Astrocyte (in vitro differentiated cells and primary cell): ENCODE measurements at places on chromosomes 7 and 10. TPM values are rescaled to one million over a fixed set of nuclear protein-coding genes. Genes with fewer than 3 reads are reported as not detected.

LRGUK gene
- total RNA-seq = 0.43 and 0.64 TPM in 2 replicates

ARF5 gene
- total RNA-seq = 105 and 111 TPM in 2 replicates

LEP gene
- total RNA-seq = not detected in 2 replicates

TMEM270 gene
- total RNA-seq = not detected in 2 replicates

SPDYE1 gene
- not detected in 2 replicates for total RNA-seq

DNA sequence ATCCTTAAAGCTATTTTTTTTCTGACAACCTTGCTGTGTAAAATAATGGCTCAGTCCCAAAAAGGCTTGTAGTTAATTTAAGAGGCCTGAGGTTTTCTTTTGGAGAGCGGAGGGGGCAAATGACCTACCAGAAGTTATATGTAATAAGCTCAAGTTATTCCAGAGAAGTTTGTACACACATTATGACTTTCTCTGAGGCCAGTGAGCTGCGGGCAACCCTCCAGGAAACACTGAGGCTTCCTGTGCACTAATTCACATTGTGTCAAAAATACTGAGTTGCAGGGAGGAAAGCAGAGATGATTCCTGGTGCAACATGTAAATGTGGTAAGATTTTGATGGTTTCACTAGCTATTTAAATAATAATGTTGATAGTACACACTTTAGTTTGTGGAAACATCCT is 188.6 kb downstream of the DIP2C start:
- no peaks in the 10 kb centered on the region for H3K36me3 ChIP-seq
- H3K27ac ChIP-seq = no peak overlapping the region
- H3K27me3 ChIP-seq = no peaks in the 10 kb centered on the region

GRCh38 chr7:96346293-96346953 is 24.5 kb upstream of the SLC25A13 start:
- H3K27me3 ChIP-seq = peaks cover 2% of the 10 kb centered on the region
- no peaks in the 10 kb centered on the region for H3K36me3 ChIP-seq
- DNase-seq = no peak
- no peak overlapping the region for H3K4me3 ChIP-seq
- H3K4me1 ChIP-seq = no peaks in the 10 kb centered on the region
- no peak overlapping the region for H3K27ac ChIP-seq

DNA sequence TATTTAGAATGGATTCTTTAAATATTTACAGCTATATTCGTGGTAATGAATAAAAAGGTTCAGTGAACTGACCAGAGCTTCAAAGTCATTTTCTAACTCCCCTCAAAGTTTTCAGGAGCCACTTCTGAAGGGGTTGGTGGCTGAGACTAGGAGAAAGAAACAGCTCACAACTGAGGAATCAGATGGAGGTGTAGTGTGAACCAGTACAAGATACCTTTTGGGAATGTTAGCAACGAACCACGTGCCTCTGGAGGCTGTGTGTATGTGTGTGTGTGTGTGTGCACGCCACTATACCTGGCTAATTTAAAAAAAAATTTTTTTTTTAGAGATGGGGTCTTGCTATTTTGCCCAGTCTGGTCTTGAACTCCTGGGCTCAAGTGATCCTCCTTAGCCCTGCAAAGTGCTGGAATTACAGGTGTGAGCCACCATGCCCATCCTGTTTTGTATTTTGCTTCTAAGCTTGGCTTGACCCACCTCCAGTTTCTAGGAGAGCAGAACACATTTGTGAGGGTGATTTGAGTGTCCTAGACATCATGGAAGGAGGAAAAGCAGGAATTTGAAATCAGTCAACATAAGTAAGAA is 9.5 kb upstream of the TAF3 start:
- peaks cover 32% of the 10 kb centered on the region for H3K36me3 ChIP-seq
- H3K27me3 ChIP-seq = no peaks in the 10 kb centered on the region
- H3K4me1 ChIP-seq = no peaks in the 10 kb centered on the region
- DNase-seq = no peak
- no peak overlapping the region for H3K4me3 ChIP-seq

DNA sequence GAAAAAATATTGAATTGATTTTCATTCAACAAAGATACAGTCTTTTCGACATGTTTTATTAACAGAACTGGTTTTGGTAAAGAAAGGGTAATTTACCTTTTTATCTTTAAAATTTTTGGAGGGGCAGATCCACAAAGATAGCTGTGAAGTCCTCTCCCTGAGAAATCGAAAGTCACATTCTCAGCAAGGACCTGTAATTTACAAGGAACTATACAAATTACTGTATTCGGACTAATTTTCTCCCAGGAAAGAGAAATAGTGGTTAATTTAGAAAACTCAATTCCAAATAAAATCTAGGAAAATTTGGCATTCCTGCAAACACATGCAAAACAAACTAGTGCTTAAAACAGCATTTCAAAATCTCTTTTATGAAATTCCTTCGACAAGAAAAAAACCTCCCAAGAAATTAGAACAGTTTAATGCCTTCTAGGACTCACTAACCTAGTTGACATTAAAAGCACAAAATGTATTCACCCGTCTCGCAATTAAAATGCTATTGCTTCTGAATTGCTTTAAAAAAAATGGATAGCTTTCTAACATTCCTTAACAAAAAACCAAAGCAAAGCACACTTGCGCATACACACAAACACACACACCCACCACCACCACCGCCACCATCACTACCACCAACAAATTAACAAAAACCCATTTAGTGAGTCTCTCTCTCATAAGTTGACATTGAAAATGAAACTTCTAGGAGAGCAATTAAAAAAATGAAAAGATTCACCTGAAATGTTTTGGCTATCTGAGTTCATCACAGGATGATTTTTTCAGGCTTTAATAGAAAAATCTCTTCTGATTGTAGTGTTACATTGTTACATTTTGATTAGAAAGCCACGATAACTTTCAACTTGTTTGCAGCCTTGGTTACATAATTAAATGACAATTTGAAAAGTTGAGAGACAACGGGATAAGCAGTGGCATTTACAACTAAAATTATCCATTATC is 4.0 kb upstream of the NKX2-3 start:
- no peaks in the 10 kb centered on the region for H3K36me3 ChIP-seq
- H3K27ac ChIP-seq = no peak overlapping the region
- H3K27me3 ChIP-seq = peaks cover 98% of the 10 kb centered on the region

GRCh38 chr10:52318136-52318701 is 4.1 kb downstream of the DKK1 start:
- H3K4me1 ChIP-seq = peaks cover 36% of the 10 kb centered on the region
- H3K27ac ChIP-seq = peak overlapping the region; percentile 93
- peak; percentile 84 for DNase-seq
- H3K36me3 ChIP-seq = peaks cover 3% of the 10 kb centered on the region

GRCh38 chr10:26543567-26544306 is 105.6 kb downstream of the APBB1IP start:
- DNase-seq = no peak
- H3K27ac ChIP-seq = no peak overlapping the region
- no peaks in the 10 kb centered on the region for H3K27me3 ChIP-seq
- no peak overlapping the region for H3K4me3 ChIP-seq
- no peaks in the 10 kb centered on the region for H3K4me1 ChIP-seq
- no peaks in the 10 kb centered on the region for H3K36me3 ChIP-seq

- no peaks in the 10 kb centered on the region for H3K36me3 ChIP-seq
- no peak overlapping the region for H3K4me3 ChIP-seq
- H3K27me3 ChIP-seq = peaks cover 2% of the 10 kb centered on the region
- peak; percentile 40 for DNase-seq
- H3K27ac ChIP-seq = no peak overlapping the region
Observed at GRCh38 chr7:27032839-27033238, 63.0 kb downstream of the HOXA1 start.

- H3K27ac ChIP-seq = no peak overlapping the region
- H3K27me3 ChIP-seq = no peaks in the 10 kb centered on the region
- peaks cover 5% of the 10 kb centered on the region for H3K4me1 ChIP-seq
- peak; percentile 40 for DNase-seq
- H3K4me3 ChIP-seq = no peak overlapping the region
Observed at GRCh38 chr7:133570321-133570720, 317.4 kb downstream of the EXOC4 start.

- no peak for DNase-seq
- H3K4me3 ChIP-seq = no peak overlapping the region
- no peak overlapping the region for H3K27ac ChIP-seq
- no peaks in the 10 kb centered on the region for H3K4me1 ChIP-seq
Observed at GRCh38 chr10:52701647-52702046, 70.9 kb downstream of the MBL2 start.

DNA sequence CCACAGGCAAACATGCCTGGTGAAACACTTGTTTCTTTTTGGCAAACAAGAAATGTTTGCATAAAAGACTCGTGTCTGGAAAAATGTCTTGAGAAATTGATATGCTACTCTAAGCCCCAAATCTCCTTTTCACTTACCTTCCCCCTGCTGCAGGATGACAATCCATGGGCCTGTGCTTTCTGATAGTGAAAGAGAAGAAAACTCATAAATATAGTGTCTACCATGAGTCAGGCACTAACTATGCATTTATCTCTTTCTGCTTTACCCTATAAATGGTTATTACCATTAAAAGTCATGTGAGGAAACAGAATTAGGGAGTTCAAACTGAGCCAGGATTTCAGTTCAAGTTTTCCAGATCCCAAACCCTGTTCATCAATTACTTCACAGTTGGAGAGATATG is 6.6 kb upstream of the TARP start:
- no peaks in the 10 kb centered on the region for H3K4me1 ChIP-seq
- H3K27me3 ChIP-seq = no peaks in the 10 kb centered on the region
- no peak overlapping the region for H3K27ac ChIP-seq
- H3K36me3 ChIP-seq = no peaks in the 10 kb centered on the region
- DNase-seq = no peak
- H3K4me3 ChIP-seq = no peak overlapping the region

GRCh38 chr7:129252128-129252527 is 27.3 kb downstream of the AHCYL2 start:
- no peaks in the 10 kb centered on the region for H3K27me3 ChIP-seq
- no peaks in the 10 kb centered on the region for H3K36me3 ChIP-seq
- H3K4me3 ChIP-seq = no peak overlapping the region
- DNase-seq = no peak
- H3K4me1 ChIP-seq = no peaks in the 10 kb centered on the region
- H3K27ac ChIP-seq = no peak overlapping the region

DNA sequence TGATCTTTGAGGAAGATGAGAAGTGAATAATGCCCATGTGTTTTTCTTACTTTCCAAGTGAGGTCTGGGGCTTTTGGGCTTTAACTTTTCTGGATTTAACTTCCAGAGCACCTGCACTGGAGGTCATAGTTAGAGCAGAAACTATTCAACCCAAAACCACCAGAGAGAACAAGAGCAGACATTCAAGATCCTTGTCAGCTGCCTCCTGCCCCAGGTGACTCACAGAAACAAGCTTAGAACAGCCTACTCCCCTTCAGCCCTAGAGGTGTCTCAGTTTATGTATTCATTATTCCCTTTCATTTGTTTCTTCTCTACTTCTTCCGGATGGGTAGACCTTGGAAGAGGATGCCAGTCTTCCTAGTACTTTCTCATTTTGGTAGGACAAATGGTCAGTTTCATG is 270.5 kb downstream of the CNTNAP2 start:
- H3K27me3 ChIP-seq = no peaks in the 10 kb centered on the region
- H3K4me1 ChIP-seq = no peaks in the 10 kb centered on the region
- DNase-seq = no peak
- no peak overlapping the region for H3K27ac ChIP-seq
- no peaks in the 10 kb centered on the region for H3K36me3 ChIP-seq

DNA sequence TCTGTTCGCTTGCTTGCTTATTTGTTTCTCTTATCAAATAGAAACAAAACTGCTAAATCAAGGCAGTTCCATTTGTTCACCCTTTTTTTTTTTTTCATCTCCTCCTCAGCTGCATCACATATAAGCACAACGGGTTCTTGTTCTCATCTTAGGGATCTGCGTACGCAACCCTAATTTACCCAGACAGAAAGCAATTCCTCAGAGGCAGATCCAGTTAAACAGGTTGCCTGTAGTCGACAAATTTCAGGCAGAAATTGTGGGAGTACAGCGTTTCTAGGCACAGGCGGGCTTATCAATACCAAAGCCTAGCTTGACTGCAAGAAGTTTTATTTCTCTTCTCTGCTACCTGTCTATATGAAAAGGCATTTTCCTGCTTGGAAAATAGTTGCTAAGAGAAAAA is 565.4 kb downstream of the NXPH1 start:
- H3K27me3 ChIP-seq = no peaks in the 10 kb centered on the region
- H3K4me1 ChIP-seq = no peaks in the 10 kb centered on the region
- no peak overlapping the region for H3K27ac ChIP-seq
- H3K36me3 ChIP-seq = no peaks in the 10 kb centered on the region
- H3K4me3 ChIP-seq = no peak overlapping the region
- no peak for DNase-seq

- no peak overlapping the region for H3K4me3 ChIP-seq
- peaks cover 5% of the 10 kb centered on the region for H3K4me1 ChIP-seq
- H3K27ac ChIP-seq = no peak overlapping the region
- H3K27me3 ChIP-seq = peaks cover 92% of the 10 kb centered on the region
Observed at GRCh38 chr7:27171325-27171636, 2.8 kb downstream of the HOXA10 start.

DNA sequence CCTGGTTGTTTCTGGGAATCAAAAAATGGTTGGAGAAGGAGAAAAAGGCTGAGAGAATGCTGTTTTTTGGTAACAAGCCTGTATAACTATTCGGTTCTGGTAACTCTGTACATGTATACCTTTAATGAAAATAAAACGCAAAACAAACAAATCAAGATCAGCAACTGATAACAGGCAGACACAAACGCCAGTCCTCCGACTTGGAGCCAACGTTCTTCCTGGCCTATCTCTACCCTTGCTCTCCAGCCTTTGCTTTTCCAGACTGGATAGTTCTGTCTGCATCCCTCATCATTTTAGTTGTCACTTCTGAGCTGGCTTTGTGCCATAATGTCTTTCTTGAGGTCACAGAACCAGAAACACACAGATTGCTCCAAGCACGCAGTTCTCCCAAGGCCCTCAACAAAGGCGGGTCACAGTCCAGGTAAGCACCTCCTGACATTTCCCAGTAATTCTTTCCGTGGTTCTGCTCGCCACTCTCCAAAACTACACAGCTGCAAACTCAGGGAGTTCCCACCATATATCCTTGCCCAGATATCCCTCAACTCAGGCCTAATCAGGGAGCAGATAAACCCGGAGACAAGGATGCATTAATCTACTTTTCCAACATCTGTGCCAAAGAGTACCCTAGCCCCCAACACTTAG is 20.2 kb downstream of the HIP1 start:
- no peak overlapping the region for H3K27ac ChIP-seq
- H3K27me3 ChIP-seq = no peaks in the 10 kb centered on the region

DNA sequence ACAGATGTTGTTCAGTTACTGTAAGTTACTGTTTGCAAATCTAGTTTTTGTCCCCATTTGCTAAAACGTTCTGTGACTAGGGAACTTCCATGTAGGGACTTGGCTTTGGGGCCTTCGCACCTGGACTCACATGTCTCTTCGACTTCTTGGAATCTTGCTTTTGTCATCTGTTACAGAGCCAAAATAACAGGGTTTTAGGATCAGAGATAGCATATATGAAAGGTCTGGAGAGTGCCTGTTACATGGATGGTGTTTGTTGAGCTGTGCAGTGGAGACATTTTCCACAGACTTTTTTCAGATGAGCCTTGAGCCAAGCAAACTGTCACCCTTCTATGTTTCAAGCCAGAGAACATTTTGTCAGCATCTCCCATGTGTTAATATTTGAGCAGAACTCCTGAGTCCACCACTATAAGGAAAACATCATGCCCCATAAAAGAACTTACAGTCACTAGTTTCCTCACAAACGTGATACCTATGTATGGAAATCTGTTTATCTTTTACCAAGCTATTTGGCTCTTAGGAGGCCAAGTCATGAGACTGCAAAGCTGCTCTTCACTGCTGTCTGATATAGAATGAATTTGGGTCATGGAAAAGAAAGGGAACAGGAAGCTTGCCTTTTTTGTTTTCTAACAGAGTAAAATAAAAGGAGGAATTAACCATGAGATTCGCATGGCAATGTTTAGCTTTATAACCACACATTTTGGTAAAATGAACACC is 818.6 kb upstream of the IGFBP3 start:
- no peaks in the 10 kb centered on the region for H3K27me3 ChIP-seq
- H3K36me3 ChIP-seq = no peaks in the 10 kb centered on the region
- no peak overlapping the region for H3K27ac ChIP-seq
- DNase-seq = no peak
- no peak overlapping the region for H3K4me3 ChIP-seq
- H3K4me1 ChIP-seq = no peaks in the 10 kb centered on the region
